Activated CD4-positive, alpha-beta T cell treated with anti-CD3 and anti-CD28 coated beads, Interleukin-2, amount 50 U/mL, for 16 hours (primary cell): ENCODE measurements at places on chromosomes 7 and 10.

DNA sequence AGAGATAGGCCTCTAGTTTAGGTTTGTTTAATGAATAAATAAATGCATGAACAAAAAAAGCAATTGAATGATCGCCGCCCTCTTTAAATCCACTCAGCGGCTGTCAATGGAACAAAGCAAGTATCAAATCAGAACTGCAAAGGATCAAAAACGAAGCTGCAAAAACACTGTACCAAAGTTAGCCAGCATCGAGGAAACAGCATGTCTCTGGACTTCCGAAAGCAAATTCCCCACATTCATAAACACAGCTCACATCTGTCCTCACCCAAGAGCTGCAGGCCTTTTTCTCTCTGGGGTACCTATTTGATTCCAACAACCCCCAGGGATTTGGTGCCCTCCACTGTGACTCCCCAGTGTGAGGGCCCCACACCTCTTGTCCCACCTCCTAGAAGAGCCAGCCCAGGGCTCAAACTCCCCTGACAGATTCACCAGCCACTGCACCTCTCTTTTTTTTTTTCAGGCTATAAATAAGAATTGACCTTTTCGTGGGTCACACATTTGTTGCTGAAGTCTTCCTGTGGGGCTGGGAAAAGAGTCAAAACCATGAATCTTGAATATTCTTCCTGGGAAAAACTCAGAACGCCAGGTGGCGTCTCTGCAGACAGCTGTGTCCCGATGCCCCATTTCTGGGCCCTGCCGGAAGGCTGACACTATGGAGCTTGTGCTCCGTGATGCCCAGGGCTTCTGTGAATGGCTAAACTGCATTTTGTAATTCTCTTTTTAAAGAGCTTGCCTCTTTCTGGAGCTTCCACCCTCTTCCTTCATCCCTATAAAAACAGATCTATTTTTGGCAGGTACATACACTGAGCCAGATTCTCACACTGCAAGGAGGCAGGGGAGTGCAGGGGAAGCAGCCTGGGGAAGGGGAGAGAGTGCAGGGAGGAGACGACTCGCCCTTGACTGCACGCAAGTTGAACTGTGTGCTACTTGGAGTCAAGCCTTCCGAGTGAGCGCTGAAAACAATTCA lies 51.7 kb downstream of the HSPA12A start:
- no peak for DNase-seq

DNA sequence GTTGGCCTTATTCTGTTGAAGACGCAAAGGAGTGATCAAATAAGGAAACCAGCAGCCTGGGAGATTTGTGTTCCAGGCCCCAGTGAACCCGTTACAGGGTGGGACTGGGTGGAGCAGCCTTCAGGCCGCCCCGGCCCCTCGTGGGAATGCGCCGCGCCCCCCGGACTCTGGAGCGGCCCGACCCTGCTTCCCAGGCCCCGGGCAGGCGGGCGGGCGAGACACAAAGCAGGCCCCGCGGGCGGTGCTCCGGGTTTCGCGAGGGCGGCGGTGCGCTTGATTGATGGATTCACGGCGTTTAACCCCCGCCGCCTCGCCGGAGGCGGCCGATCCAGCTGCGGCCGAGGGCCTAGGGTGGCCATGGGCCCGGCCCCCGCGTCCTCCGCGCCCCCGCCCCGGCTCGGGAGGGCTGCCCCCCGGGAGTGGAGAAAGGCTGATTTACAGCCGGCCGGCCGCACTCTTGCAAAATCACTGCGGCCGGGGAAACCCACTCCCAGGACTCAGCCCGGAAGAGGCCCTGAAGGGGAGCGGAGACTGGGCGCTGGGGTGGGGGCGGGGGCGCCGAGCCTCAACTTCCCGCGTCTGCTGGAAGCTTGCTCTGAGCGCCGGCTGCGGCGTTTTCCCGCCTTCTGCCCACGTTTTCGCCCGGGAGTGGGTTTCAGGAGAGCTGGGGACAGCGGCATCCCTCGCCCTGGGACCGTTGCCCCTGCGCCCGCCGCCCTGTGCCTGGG lies 299.6 kb upstream of the NFE2L3 start:
- DNase-seq = peak; percentile 9

DNA sequence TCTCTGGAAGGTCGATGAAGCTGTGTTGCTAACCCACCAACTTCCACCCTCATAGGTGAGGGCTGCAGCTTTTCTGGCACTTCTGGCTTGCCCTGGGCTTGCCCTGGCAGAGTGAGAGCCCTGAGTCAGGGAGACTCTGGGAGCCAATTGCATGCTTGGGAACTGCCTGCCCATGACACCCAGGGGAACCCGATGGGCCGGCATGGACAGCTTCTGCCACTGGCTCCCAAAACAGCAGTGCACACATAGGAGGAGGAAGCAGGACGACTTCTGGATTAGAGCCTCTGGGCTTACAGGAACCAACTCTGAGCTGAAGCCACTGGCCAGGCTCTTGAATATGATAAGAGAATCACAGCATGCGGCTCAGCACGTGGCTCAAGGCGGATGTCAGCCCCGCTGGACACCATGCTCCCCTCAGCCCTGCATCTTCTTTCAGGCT lies 135.2 kb upstream of the UNC5B start:
- no peak for DNase-seq

DNA sequence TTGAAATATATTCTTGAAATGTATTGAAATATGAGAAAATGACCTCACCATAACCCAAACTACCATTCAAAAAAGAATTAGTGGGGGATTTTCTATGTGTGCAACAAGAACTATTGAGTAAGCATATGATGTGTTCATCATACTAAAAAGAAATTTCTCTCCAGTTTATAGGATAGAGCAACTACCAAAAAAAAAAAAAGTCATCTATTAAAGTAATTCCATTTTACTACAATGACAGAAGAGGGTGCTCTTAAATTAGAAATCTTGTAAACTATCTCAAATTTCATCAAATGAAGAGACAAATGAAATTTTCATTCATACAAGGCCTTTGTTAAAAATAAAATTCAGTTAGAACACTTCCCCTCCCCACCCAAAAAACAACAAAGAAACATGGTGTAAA lies 195.4 kb upstream of the PLXDC2 start:
- DNase-seq = no peak

DNA sequence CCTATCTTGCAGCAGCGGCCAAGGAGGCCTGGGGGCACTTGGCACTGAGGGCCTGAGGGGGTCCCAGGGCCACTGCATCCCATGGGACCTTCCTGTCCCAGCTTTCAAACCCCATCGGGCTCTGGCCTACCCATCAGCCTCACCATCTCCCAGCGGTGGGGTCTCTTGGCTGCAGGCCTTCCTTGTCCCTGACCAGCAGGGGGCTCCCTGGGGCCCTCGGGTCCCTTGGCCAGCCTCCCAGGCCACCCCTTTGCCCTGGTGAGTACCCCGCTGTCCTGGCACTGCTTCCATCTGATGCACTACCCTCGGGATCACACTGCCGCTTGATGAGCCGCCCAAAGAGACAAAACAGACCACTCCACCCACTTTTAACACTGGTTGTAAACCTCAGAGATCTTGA lies 43.5 kb downstream of the YKT6 start:
- peak; percentile 24 for DNase-seq

DNA sequence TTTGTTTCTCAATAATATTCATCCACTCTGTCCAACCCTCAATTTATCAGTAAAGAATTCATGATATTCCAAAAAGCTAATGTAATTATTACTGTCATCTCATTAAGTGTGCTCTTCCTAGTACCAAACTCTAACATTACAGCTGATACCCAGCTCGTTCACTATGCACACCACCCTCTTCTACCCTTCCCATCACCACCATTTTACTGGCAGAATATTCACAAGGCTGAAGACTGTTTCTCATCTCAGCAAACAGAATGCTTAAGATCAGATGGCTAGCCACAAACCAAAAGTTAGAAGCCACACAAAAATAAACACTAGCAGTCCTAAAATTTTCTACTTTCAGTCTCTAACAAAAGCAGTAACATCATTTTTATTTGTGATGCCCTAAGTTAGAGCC lies 121.5 kb downstream of the SRPK2 start:
- DNase-seq = no peak

- DNase-seq = no peak
These were observed 186.2 kb downstream of the RAMP3 start for GRCh38 chr7:45343746-45344145.

GRCh38 chr7:142703655-142704305 lies 45.5 kb upstream of the PRSS1 start:
- no peak for DNase-seq

DNA sequence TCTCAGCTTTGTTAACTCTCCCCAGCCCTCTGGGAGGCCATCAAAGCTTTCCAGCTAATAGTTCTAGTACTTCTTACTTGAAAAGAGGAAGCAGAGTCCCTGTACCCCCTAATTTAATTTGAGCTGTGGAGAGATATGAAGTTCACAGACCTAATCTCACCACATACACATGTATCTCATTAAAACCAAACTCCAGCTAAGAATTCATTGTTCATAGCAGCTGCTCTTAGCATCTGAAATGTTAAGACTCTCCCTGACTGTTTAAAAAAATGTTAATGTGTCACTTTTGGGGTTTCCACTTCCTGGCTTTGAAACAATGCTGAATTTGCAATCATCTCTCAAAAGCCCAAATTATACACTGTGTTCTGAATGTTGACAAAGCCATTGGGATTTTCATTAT lies 16.2 kb upstream of the MRC1 start:
- DNase-seq = no peak

- DNase-seq = no peak
These were observed 19.1 kb downstream of the BTRC start for GRCh38 chr10:101373063-101373462.

DNA sequence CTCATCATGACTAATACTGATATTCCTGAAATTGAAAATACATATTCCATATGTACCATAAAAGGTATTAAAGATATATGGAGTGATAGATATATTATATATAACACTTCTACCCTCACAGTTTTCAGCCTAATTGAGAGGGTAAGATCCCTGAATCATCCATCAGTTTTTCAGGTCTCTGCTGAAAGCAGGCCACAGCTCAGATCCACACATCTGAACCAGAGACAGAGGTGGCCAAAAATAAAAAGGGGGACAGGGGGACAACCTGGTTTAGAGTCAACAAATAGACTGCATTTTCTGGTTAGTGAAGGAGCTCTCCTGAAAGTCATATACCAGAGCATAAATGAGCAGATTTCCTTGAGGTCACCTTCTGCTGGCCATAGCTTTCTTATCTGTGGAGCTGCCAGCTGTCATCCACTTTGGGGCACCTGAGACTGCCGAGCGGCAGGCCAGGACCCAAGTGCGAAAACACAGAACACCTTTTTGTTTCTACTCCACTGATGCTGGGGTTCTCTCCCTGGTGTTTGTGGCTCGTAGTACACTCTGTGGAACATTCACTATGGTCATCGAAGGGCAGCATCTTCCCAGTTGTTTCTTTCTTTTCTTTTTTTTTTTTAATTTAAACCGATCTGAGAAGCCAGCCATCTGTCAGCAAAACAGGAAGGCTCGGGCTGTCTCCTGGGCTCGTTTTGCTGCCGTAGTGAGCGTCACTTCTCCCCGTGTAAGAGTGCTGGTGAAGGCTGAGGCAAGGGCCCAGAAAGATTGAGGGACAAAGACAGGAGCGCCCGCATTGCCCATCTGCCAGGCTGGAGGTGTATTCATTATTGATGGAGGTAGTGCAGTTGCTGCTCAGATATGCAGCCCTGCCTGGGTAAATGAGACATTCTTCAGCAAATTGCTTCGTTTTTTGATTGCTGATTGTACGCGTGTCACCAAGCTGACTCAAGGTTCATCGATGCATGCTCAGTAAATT lies 13.5 kb downstream of the IKZF1 start:
- no peak for DNase-seq

DNA sequence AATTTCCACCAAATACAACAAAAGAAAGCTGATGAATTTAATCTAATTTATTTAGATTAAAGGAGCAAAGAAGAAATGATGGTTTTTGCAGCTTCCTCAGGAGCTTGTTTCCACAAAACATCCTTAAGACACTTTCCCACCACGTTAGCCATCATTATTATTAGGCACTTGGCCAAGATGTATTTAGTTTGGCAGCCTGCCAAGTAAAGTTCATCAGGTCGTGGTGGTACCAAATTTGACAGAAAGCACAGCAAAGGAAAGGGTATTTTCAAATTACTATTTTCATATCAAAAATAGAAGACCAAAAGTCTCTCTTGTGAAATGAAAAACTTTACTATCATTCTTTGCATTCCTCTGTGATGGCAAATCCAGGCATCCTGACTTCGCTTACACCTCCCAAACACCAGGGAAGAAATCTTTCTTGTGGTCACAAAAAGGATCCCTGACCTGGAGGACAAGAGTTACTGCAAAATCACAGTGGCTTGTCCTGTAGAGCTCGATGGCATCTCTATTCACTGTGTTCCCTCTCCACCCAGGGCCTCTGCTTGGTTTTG lies 123.1 kb upstream of the INHBA start:
- no peak for DNase-seq

- DNase-seq = peak; percentile 23
These were observed 17.5 kb downstream of the CFAP69 start for GRCh38 chr7:90262438-90262837.

DNA sequence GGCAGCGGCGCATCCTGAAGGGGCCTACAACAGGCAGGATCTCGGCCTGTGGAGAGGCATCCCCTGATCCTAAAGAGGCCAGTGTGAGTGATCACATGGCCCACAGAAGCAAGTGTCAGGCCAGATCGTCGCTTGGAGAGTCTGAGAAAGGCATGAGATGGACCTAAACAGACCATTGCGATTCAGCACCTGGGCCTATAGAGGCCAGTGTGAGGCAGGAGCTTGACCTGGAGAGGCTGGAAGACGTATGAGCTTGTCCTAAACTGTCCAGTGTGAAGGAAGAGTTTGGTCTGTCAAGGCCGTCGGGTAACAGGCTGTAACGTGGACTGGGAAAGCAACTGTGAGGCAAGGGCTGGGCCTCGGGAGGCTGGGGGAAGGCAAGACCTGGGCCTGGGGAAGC lies 172.6 kb downstream of the TPST1 start:
- DNase-seq = no peak

DNA sequence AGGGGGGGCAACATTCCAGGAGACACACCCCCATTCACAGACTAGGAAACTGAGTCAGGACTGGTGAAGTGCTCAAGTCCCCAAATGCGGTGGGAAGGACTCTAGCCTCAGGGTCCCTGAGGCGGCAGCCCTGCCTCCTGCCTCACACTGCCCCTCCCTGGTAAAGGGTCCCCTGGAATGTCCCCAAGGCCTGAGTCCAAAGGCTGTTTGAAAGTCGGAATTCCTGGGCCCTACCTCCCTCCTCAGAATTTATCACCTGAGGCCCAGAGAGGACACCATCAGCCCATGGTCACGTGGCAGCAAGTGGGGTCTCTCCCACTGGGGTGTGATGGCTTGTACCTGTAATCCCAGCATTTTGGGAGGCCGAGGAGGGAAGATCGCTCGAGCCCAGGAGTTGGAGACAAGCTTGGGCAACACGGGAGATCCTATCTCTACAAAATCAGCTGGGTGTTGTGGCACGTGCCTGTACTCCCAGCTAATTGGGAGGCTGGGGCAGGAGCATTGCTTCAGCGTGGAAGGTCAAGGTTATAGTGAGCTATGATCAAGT lies 110.3 kb upstream of the TNRC18 start:
- no peak for DNase-seq

- no peak for DNase-seq
These were observed 1.7 kb downstream of the DDX21 start for GRCh38 chr10:68957654-68958053.

DNA sequence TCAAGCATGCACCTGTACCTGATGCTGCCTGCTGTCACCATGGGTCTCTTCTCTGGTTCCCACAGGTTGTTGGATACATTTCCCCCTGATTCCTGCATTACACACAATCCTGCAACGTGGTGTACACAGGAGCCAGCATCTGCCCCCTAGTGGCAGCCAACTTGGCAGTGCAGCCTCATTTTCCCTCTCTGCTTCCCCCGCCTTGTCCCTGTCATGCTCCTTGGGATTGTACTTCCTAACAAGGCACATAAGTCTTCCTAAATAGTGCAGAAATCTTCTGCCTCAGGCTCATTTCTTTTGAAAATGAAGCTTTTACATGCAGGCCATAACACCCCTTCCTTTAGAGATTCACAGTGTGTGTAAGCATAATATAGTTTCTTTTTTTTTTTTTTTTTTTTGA lies 387.5 kb downstream of the CCSER2 start:
- DNase-seq = peak; percentile 16
